ENCODE measurements at places on chromosomes 12 and 14.

DNA sequence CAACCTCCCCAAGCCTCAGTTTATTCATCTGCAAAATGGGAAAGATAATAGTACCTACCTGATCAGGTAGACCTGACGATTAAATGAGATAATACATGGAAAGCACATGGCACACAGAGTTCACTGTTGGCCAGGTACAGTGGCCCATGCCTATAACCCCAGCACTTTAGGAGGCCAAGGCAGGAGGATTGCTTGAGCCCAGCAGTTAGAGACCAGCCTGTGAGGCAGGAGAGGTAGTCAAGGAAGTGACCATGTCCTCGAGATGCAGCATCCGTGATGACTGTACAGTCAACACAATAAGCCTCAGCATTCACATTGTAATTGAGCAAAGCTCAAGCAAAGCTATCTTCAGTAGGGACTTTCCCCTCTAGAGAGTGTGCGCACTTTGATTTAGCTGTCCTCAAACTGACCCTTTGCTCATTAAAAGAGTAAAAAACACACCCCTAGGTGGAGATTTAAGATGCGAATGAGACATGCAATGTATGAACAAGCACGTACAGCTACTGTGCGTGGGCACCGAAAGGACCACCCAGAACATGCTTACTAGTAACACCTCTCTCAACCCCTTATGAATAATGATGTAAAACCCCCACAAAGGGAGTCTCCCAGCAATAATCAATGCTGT lies 9.9 kb downstream of the ISCU start:
- DNase-seq: no peak

GRCh38 chr14:33800735-33801163 lies 150.1 kb downstream of the EGLN3 start:
- no peak for DNase-seq

DNA sequence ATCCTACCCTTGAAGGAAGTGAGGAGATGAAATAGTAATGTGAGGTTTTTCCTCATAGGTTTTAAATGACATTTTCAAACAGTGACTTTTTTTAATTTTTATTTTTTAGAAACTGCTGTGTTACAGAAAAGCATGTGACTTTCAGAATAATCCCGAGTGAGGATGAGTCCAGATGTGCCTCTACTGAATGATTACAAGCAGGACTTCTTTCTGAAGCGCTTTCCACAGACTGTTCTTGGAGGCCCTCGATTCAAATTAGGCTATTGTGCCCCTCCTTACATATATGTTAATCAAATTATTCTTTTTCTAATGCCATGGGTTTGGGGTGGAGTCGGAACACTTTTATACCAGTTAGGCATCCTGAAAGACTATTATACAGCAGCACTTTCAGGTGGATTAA lies 15.8 kb downstream of the PCNX4 start:
- no peak for DNase-seq

GRCh38 chr14:86714153-86714552 lies 1184.2 kb downstream of the FLRT2 start:
- DNase-seq: no peak

DNA sequence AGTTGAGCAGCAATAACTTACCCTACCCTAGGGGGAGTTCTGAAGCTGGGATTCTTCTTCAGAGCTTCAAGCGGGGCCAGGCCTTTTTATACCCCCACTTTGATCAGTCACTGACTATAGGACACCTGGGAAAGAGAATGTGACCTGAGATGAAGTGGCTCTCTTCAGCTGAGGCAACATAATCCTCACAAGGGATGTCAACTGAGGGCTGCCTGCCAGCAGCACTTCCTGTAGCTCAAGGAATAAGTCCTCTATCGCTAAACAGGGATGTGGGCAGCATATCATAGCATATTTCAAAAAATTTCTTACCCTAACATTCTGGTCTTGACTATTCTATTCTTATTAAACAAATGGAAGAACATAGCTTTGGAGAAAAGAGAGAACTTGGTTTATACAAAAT lies 17.4 kb downstream of the LGALS3 start:
- no peak for DNase-seq

DNA sequence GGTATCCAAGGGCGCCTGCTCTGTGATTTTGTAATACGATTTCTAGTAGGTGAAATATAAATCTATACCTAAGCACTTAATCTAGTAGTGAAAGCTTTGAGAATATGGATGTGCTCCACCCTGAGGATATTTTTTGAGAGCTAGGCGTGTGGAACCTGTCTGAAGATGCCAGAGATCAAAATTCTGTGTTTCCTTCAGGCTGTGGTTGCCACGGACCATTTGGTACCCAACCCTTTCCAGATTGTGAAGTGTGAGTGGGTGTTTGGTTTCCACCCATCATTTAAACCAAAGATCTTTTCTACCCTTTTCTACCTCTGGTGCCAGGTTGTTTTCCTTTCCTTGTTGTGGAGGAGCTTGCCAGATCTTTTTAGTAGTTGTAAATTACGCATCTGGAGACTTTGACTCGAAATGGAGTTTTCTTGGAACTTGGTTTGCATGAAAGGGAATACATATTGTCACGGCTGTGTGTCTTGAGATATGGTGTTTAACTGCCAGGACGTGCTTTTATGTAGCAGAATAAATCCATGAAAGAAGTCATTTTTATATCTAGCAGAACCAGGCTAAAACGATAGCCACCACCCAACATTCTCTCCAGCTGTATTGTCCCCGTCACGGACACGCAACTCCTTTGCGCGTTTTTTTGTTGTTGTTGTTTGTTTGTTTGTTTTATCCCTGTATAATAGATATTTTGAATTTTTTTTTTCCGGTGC lies 2.2 kb downstream of the LRFN5 start:
- DNase-seq: no peak

DNA sequence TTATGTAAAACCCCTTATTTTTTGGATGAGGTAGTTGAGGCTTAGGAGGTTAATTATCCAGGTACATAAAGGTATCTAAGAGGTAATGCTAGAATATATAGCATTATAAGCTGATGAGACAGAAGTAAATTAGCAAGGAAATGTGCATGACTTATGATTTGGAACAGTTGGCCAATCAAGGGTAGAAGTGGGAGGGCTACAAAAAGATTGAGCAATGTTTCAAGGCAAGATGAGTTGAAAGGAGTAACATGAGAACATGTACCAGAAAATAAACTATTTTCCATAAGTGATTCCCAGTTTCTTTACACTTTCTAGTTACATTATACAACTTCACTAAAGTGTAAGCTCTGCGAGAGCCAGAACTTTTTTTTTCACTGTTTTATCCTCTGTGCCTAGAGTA lies 290.9 kb downstream of the LRIG3 start:
- DNase-seq: no peak

DNA sequence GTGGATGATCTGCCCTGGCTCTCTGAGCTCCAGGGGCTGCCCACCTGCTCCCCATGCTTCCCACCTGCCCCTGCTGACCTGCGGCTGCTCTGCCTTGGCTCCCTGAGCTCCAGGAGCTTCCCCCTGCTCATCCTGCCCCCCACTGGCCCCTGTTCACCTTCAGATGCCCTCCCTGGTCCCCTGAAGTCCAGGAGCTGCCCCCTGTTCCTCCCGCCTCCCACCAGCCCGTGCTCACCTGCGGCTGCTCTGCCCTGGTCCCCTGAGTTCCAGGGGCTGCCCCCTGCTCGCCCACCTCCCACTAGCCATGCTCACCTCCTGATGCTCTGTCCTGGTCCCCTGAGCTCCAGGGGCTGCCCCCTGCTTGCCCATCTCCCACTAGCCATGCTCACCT lies 219.7 kb downstream of the TMEM121 start:
- DNase-seq: no peak

DNA sequence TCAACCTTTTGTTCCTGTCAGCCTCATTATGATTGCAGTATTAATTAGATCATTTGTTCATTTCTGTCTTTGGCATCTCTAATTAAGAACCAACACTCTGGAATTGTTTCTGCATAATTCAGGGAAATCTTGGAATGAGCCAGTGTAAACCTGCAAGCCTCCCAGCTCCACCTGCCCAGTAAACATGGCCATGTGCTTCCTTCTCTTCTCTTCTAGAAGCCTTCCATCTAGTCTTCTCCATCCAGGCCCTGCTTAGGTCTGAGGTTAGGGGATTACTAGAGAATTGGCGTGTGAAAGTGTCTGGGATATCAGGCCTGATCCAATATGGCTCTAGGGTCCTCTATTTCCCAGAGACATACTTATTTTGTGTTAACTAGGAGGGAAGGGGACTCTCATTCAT lies 528.0 kb downstream of the AACS start:
- DNase-seq: no peak

- no peak for DNase-seq
Observed at GRCh38 chr12:23704992-23705943, 244.2 kb downstream of the SOX5 start.

- no peak for DNase-seq
Observed at GRCh38 chr14:69395929-69396328, 2.2 kb downstream of the ERH start.

DNA sequence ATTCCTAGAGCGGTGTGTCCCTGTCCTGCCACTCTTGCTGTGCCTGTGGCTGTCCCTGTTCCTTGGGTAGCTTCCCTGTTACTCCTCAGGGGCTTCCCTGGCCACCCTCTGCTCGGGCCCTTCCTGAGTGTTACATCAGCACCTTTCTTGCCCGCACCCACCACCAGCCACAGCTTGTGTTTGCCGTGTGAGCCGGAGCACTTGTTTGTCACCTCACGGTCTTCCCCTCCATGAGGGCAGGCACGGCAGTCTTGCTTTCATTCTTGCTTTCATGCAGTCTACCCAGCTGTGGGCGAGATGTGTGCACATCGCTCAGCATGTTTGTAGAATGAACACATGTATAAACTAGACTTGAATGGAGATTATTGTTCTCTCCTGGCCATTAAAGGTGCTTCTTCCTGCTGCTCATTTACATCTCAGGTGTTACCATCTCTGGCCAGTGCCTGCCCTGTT lies 42.0 kb downstream of the TRAF3 start:
- peak; percentile 34 for DNase-seq

DNA sequence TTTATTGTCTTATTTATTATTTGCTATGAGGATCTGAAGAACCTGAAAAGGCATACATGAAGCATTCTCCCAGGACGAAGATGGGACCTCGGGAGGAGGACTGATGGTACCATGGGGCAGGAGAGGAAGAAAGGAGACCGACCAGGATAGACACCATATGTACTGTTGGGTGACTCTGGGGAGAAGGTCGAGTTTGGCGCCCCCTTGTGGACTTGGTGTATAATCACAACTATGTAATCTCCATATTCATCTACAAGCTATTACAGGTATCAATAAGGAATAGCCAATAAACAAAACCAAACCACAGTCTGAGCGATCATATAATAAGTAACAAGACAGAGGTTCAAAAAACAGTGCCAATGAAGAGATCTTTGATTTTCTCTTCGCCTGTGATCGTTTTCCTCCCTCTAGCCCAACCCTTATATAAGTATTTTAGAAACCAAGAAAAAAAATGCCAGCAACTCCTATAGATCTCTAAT lies 139.1 kb downstream of the SPTSSA start:
- DNase-seq: peak; percentile 78

GRCh38 chr14:32525591-32525990 lies 196.5 kb downstream of the AKAP6 start:
- DNase-seq: no peak

- no peak for DNase-seq
Observed at GRCh38 chr12:64103825-64104740, 118.0 kb downstream of the KICS2 start.

DNA sequence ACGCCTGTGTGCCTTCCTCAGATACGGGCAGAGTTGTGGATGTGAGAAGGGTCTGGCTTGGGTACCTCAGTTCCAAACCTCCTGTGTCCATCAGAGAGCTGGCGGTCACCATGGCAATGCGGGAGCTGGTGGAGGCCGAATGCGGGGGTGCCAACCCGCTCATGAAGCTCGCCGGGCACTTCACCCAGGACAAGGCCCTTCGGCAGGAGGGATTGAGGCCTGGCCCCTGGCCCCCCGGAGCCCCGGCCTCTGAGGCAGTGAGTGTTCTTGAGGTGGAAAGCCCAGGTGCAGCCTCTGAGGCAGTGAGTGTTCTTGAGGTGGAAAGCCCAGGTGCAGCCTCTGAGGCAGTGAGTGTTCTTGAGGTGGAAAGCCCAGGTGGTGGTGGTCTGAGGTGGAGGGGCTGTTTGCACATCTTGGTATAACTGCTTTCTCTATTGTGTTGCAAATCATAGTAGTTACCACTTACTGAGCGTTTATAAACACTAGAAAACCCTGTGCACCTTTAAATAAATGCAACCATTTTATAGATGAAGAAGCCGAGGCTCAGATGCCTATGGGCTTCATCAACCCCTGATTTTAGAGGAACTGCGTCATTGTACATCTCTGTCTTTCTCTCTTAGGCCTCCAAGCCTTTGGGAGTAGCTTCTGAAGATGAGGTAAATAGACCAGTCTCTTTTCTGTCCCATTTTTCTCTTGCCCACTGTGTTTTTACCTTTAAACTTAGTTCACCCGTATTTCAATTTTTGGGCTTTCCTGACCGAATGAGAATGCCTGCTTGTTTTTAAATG lies 976 bp downstream of the PEX5 start:
- DNase-seq: no peak

DNA sequence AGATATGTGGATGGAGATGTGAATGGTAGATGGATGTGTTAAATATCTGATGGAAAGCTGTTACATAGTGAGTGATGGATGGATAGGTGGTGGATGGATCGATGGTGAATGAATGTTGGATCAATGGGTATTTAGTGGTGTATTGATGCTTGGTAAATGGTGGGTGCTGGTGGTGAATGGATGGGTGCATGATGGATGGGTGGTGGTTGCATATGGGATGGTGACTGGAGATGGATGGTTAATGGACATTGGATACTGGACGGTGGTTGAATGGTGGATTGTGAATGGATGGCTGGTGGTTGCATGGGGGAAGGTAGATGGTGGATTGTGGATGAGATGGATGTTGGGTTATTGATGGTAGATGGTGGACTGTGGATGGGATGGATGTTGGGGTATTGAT lies 2.1 kb upstream of the LBHD2 start:
- no peak for DNase-seq

GRCh38 chr12:69524755-69525469 lies 54.7 kb downstream of the FRS2 start:
- DNase-seq: no peak

DNA sequence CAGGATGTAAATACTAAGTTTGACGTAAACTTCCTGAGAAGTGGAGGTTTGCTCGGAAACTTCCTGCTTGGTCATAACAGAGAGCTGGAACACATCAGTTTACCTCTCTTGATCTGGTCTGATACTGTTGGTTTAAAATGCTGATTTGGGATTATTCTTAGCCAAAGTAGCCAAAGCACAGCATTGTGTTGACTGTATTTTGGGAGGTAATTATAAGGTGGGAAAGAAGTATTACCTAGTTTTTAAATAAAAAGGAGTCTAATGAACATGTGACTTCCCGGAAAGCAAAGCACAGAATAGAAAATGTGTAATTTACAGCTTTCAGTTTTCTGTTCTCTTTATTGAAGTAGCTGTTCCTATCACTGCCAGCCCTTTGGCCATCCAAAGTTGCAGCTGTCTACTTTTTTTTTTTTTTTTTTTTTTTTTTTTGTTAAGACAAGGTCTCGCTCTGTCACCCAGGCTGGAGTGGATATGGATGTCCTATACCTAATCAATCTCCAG lies 52.2 kb upstream of the SRP54 start:
- no peak for DNase-seq

DNA sequence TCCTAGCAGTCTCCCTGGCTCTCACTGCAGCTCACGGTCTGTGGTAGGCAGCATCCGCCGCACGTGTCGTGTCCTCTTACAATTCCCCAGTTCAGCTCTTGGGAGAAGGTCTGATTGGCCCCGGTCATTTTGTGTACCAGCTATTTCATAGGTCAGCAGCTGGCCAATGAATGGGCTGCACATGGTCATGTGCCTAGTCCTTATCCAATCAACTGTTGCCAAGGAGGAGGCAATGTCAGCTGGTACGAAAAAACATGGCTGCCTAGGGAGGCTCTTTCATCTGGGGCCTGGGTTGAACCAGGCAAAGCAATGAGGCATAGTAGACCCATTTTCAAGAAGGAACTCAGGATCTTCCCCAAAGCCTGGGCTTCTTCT lies 46.1 kb downstream of the RNFT2 start:
- no peak for DNase-seq
